Tibial nerve (tissue), 4 donors: ENCODE measurements at places on chromosomes 1 and 21. TPM values are rescaled to one million over a fixed set of nuclear protein-coding genes. Genes with fewer than 3 reads are reported as not detected.

- H3K36me3 ChIP-seq, result no peaks in the 10 kb centered on the region
- H3K27me3 ChIP-seq, result no peaks in the 10 kb centered on the region
- H3K4me3 ChIP-seq, result no peak overlapping the region
- no peak for DNase-seq
These were observed 1.3 kb downstream of the FYB2 start for GRCh38 chr1:56817716-56818463.

SLC30A2 gene
- not detected for total RNA-seq

DNA sequence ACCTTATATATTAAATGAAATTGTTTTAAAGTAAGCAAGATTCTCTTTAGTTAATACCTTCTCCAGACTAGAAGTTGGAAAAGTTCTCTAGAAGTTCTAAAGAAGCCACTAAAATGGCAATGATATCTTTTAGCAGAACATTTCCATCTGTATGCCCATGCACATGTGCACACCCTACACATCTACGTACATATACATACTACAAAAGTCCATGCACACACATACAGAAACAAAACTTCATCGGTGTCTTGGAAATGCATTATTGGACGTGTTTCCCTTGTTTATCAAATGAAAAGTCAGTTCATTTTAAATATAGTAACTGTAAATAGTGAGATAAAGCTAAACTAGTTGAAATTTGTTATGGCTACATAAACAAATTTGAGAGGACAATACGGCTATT, 114.4 kb downstream of the KCNT2 start:
- no peaks in the 10 kb centered on the region for H3K4me1 ChIP-seq
- H3K36me3 ChIP-seq, result no peaks in the 10 kb centered on the region
- no peak for DNase-seq
- H3K4me3 ChIP-seq, result no peak overlapping the region
- no peaks in the 10 kb centered on the region for H3K27me3 ChIP-seq
- H3K27ac ChIP-seq, result no peak overlapping the region

FCRL2 gene
- not detected for total RNA-seq

KRTAP19-3 gene
- not detected for total RNA-seq

- no peak overlapping the region for H3K4me3 ChIP-seq
- no peak for DNase-seq
- H3K36me3 ChIP-seq, result no peaks in the 10 kb centered on the region
These were observed 521.0 kb upstream of the B3GALT2 start for GRCh38 chr1:193707271-193708021.

DNA sequence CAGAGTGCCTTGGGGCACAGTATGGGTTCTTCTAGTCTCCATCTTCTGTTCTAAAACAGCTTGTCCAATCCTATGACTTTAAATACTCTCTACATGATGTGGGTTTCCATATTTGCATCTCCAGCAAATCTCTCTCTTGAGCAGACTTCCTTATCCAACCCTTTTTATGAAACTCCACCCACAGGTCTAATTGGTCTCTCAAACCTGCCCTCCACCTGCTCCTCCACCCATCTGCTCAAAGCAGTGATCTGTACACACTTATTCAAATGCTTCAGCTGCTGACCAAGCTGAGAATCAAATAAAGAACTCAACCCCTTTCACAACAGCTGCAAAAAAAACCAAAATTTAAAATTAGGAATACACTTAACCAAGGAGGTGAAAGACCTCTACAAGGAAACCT, 11.5 kb downstream of the MCOLN2 start:
- no peak overlapping the region for H3K27ac ChIP-seq
- no peaks in the 10 kb centered on the region for H3K27me3 ChIP-seq
- H3K4me1 ChIP-seq, result no peaks in the 10 kb centered on the region
- H3K4me3 ChIP-seq, result no peak overlapping the region

- H3K27me3 ChIP-seq, result no peaks in the 10 kb centered on the region
- H3K4me1 ChIP-seq, result peaks cover 3% of the 10 kb centered on the region
- H3K36me3 ChIP-seq, result no peaks in the 10 kb centered on the region
- no peak for DNase-seq
- no peak overlapping the region for H3K27ac ChIP-seq
These were observed 1.9 kb downstream of the BSDC1 start for GRCh38 chr1:32392325-32392724.

DNA sequence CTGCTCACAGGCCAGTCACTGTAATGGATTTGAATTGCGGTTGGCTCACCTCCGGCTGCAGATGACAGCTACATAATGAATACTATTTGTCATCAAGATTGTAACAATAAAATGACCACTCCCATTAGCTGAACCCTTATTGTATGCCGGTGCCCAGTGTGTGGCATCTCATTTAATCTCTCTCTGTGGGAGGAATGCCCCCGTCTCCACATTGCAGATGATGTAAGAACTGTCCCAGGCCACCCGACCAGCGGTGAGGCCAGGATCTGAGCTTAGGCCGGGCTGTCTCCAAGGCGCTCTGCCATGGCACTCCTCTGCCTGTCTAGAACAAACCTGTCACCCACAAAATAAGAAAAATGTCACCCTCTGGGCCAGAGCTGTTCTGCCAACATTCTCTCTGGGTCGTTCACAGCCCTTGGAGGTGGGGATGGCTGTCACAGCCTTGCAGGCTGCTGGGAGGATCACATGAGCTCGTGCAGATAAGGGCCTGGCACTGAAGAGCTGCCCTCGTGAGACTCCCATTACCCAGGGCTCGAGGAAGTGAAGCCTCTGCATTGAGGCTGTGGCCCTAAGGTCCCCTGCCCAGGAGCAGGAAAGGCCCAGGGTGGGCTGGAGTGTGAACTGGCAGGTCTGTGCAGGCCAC, 52.7 kb downstream of the ECE1 start:
- no peaks in the 10 kb centered on the region for H3K27me3 ChIP-seq
- H3K27ac ChIP-seq, result no peak overlapping the region
- H3K4me1 ChIP-seq, result no peaks in the 10 kb centered on the region
- H3K4me3 ChIP-seq, result no peak overlapping the region
- H3K36me3 ChIP-seq, result no peaks in the 10 kb centered on the region

ZBTB18 gene
- 6.9 TPM for total RNA-seq

DNA sequence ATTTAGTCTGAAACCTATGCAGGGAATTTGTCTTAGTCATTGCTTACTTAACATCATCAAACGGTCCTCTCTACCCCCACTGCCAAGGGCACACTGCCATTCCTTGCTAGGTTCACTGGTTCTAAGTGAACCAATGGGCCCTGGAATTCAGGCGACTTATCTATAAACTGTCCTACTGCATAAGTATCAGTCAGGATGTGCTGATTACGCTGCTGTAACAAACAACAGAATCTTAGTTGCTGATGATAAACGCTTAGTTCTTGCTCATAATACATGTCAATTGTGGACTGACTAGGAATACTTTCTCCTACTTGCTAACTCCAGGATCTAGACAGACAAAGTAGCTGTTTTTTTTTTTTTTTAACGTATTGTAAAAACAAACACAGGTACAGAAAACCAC, 136.1 kb downstream of the PRDM2 start:
- H3K36me3 ChIP-seq, result no peaks in the 10 kb centered on the region
- no peak for DNase-seq
- no peak overlapping the region for H3K4me3 ChIP-seq

- DNase-seq, result no peak
- no peaks in the 10 kb centered on the region for H3K27me3 ChIP-seq
- H3K27ac ChIP-seq, result no peak overlapping the region
- no peaks in the 10 kb centered on the region for H3K36me3 ChIP-seq
These were observed 70.4 kb upstream of the ANGPTL1 start for GRCh38 chr1:178941261-178941689.

DNA sequence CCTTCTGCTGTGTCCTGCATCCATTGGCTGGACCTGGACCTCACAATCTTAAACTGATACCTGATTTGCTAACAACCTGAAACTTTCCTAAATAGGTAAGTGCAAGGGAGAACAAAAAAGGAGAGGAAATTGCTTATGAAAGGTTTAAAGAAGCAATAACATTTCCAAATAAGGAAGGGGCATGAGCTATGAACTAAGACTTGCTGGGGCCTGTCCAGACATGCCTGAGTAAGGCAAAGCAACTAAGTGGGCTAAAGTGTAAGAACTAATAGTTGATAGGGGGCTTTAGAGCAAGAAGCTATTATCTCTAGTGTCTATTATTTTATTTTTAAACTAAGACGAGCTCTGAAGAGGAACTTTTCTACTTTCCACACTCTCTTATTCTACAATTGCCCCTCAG, 11.6 kb downstream of the JMJD4 start:
- no peaks in the 10 kb centered on the region for H3K36me3 ChIP-seq
- no peaks in the 10 kb centered on the region for H3K27me3 ChIP-seq
- no peak overlapping the region for H3K4me3 ChIP-seq
- H3K4me1 ChIP-seq, result no peaks in the 10 kb centered on the region

AMPD1 gene
- total RNA-seq, result not detected
